IPS-NIHi11 (cell line): ENCODE measurements at places on chromosomes 4 and X.
A peak's percentile ranks its signal among the peaks of the same experiment; 100 is the strongest.

GRCh38 chr4:74481891-74482609 is 37.1 kb downstream of the AREG start:
- DNase-seq = no peak

DNA sequence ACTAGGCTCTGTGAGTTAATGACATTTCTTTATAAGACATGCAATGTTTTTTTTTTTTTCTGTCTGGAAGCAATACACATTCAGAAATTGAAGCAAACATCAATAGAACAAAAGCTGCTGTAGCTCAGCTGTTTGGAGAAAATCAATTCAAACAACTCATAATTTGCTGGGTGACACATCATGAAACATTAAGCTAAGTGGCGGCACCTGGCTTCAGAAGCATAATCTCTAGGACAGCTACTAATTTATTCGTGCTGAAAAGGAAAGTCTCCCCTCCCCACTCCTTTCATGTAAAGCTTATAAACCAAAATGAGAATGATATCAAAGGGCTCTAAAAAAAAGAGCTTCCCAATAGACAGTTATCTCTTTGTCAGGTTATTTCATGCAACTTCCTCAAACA is 73.9 kb downstream of the LUZP4 start:
- DNase-seq = no peak

DNA sequence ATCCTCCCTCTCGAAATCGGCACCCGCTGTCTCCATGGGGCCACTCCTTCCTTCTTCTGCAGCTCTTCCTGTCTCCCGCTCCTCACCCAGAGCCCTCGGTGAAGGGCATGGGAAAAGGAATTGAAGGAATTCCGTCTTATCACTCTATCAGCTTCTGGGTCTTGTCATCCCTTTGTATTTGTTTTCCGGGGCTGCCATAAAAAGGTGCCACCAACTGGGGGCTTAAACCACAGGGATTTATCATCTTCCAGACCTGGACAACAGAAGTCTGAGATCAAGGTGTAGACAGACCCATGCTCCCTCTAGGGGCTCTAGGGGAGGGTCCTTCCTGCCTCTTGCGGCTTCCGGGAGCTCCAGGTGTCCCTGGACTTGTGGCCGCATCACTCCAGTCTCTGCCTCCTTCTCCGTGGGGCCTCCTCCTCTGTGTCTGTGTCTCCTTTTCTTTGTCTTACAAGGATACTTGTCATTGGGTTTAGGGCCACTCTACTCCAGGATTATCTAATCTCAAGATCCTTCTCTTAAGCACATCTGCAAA is 24.0 kb downstream of the CD99 start:
- no peak for DNase-seq

GRCh38 chr4:40710484-40711254 is 39.1 kb upstream of the NSUN7 start:
- DNase-seq = no peak

GRCh38 chr4:181853881-181854511 is 389.2 kb upstream of the TENM3 start:
- DNase-seq = no peak

- no peak for DNase-seq
Observed at GRCh38 chrX:140447150-140447549, 57.7 kb downstream of the SOX3 start.

DNA sequence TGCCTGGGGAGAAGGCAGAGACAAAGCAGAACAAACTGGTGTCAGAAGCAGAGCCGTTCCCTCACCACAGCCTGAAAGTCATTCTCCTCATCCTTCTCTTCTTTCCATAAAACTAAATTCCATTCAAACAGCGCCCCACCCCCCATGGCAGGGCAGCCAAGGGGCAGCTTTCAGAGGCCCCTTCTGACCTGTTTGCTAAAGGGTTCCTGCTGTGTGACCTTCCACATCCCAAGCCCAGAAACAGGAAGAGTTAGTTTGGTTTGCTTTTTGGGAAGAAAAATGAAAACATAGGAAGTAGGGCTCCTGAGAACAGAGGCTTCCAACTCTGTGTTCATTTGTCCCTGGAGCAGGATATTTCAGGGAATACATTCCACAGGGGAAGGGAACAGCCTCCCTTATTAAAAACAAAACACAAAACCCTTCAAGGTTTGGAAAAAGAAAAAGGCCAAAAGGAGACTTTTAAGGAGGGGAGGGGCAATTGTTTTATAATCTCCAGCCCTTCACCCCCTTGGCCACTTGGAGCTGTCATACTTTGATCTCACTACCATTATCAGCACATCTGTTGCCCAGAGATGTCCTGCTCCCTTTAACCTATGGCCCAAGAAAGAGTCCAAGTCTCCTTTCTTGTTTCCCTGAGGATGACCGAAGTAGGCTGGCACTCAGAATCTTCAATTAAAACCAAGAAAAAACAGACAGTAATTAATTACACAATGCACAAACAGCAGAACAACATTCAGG is 25.3 kb downstream of the STARD8 start:
- DNase-seq = no peak

GRCh38 chr4:69092980-69093568 is 3.2 kb upstream of the UGT2B7 start:
- no peak for DNase-seq

GRCh38 chrX:2723286-2723879 is 28.5 kb upstream of the XG start:
- DNase-seq = no peak

DNA sequence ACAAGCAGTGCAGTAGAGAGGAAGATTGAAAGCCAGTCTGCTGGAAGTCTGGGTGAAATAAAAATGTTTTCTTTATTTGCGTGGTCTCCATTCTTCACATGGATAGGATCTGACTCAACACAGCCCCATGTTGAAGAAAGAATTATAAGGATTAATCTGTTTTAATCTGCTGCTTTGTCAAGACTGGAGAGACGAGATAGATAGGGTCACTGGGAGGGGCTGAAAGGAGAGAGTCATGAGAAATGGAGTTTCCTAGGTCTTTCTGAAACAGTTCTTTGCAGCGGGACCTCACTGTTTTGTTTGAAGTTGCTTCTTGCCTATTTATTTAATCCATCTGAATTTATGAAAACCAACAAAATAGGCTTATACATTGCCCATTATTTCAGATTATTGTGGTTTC is 32.4 kb upstream of the RHOH start:
- DNase-seq = no peak

DNA sequence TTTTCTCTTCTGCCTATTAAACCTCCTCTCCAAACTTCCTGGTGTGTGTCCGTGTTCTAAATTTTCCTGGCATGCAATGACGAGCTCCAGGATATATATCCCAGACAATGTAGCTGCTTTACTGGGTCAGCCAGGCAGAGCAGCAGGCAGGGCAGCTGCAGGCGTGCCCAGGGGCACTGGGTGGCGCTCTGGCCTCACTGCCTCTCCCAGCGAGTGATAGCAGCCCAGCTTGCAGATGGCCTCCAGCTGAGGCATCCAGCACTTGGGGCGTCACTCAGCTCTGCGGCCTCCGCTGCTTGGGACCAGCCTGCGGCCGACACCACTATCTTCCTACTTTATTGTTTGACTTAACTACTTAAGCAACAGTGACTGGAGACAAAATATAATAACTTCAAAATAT is 23.0 kb upstream of the UBA6 start:
- DNase-seq = peak; percentile 51

DNA sequence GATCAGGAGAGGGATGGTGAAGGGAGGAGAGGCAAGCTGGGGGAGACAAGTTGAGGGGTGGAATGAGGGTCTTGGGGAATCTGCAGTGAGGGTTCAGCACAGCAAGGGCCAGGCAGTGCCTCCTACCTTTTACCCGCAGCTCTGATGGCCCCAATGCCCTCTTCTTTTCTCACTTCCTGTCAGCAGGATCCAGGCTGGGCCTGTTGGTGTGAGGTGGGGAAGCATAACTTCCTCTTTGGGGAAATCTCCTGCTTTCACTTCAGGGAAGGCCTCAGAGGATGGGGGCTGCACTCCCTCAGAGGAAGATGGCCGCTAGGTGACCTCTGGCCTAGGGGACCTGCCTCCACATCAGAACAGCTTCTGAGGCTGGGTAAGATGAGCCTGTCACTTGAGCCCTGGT is 36.5 kb downstream of the EFNB1 start:
- DNase-seq = no peak

DNA sequence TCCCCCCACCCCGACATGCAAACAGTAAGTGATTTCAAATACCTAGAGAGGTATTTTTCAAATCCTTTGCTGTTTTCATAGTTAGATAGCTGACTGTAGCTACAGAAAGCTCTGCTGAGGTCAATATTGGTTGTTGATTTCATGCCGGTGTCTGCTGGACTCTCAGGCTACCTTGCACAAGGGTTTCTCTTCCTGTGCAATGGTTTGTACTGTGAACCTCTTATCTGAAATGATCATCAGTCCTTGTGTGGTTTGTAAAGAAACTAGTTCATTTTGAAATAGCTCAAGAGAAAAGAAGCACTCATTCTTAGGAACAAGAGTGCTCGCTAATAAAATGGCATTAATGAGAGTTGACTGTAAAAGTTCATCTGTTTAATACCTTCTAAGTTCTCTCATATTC is 2.1 kb downstream of the MTM1 start:
- no peak for DNase-seq

- no peak for DNase-seq
Observed at GRCh38 chrX:16653424-16653823, 3.5 kb downstream of the S100G start.

DNA sequence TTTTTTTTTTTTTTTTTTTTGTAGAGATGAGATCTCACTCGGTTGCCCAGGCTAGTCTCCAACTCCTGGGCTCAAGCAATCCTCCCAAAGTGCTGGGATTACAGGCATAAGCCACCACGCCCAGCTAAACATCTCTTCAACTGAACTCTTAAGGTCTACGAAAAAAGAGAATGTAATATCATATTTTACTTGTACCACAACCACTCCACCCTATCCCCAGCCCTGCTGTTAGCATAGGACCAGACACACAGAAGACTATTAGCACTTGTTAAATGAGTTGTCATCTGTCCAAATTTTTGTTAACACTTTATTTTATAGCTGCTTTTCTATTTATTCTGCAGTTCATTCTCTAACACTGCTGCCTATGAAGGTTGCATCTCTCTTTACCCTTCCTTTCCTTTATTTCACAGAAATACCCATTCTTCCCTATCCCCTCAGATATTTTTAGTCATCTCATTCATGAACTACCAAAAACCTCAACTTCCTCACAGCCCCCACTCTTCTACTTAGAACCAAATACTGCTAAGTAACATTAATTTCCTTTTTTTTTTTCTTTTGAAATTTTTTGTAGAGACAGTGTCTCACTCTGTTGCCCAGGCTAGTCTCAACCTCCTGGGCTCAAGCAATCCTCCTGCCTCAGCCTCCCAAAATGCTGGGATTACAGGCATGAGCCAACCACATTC is 10.1 kb downstream of the SNX12 start:
- DNase-seq = no peak

DNA sequence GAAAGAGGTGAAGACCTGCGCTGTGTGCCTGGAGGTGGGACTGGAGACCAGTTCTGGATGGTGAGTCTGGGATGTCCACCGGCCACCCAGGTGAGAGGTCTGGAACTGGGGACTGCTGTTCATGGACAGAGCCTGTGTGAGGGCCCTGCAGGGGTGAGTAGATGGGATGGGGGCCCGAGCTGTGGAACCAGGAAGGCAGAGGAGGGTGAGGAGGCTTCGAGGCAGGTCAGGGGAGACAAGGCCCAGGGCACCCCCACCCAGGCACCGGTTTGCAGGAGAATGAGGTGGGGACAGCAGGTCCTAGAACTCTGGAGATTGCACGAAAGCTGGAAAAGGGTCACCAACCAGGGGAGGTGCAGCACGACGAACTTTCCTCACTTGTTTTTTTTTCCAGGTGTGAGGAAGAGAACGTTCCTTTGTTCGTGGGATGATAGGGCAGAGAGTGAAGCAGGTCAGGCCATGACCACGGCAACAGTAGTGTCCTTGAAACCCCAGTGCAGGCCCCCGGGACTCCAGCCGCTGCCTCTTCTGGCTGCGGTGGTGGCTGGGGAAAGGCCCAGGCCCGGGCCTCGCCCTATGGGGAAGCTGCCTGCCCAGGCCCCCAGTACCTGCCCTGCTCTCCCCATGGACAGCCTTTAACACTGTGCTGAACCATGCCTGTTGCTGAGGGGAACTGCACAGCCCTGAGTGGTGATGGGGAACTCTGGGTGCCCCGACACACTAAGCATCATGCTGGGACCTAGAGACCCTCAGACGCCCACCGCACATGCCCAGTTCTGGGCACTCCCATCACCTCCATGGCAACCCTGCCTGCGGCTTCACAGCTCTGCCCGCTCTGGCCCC is 22.9 kb downstream of the TNIP2 start:
- DNase-seq = no peak

DNA sequence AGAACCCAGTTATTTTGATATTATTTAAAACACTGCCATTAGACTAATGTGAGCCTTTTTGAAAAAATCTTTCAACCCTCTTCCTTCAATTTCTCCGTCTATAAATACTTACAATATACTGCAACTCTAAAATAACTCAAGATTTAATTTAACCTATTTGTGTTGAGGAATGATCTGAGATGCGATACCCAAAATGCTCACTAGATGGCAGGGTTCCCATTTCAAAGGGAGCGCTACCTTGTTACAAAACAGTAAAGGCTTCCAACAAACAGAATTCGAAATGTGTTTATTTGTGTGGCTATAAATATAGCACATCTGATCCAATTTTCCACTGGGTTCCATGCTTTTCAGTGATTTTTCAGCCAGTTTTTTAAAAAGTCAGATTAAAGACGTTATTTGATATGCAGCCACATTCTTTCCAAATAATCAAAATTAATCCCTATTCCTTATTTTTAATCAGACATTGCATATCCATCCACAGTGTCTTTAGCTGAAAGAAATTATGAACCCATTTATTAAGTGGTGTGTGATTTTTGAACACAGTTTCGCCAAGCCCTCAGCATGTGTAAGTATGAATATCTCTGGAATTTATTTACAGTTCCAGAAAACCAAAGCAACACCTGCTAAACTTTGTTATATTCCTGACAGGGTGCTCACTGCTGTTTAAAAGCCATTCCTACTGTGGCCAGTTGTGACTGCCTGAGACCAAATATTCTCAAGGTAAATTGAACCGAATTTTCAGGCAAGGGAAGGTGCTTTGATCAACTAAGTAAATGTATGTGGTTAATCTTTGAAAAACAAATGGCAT is 668.0 kb upstream of the LCORL start:
- peak; percentile 20 for DNase-seq

DNA sequence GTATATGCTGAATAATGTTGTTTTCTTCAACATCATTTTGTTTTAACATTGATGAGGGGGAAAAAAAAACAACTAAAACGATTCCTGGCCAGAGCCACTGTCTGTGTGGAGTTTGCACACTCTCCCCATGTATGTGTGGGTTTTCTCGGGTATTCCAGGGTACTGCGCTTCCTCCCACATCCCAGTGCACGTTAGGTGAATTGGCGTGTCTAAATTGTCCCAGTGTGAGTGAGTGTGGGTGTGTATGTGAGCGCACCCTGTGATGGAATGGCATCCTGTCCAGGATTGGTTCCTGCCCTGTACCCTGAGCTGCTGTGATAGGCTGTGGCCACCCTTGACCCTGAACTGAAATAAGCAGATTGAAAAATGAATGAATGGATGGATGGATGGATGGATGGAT is 2.4 kb upstream of the DLG3 start:
- DNase-seq = no peak

GRCh38 chr4:177290780-177291179 is 18.9 kb upstream of the NEIL3 start:
- DNase-seq = no peak

DNA sequence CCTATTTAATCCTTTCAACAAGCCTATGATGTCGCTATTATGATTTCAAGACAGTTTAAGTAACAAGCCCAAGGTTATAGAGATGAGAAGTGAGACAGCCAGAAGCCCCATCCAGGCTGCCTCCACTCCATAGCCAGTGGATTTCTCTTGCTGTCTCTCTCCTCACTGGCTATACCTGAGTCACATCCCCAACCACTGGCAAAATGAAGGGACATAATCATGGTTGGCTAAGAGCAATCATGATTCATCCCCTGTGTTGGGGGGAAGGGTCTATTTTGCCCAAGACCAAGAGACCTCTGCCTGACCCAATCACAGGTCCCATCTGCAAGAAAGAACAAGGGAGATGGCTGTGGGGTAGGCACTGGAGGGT is 334.9 kb upstream of the GATB start:
- no peak for DNase-seq
